ENCODE measurements at places on chromosomes 5 and 9.

GRCh38 chr9:952546-952945 is 23.9 kb upstream of the DMRT3 start:
- DNase-seq, result no peak

GRCh38 chr9:68802525-68803015 is 97.5 kb downstream of the PIP5K1B start:
- no peak for DNase-seq

GRCh38 chr5:112161392-112161748 is 257.7 kb downstream of the EPB41L4A start:
- DNase-seq, result no peak

GRCh38 chr5:169964246-169964645 is 16.0 kb downstream of the INSYN2B start:
- no peak for DNase-seq

GRCh38 chr9:72577212-72577753 is 55.9 kb downstream of the TMC1 start:
- no peak for DNase-seq

DNA sequence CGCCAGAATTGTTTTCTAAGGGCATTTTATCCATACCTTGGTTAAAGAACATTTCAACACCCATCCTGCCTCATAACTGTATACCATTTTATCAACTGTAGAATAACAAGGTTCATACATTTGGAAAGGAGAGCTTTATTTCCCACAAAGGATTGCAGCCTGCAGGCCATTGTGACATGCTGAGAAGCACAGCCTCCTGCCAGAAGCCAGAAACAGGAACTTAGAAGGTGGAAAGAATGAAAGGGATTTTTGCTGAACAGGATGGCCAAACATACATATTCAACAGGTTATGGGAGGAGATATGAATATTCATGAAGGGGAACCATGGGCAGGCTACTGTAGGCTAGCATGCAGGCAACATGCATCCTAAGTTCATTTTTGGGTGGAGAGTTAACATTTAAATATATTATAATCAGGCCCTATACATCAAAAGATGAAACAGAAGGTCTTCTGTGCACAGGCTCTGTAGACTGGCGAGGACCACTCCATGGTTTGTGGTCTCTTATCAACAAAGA is 59.9 kb upstream of the DIRAS2 start:
- DNase-seq, result no peak

DNA sequence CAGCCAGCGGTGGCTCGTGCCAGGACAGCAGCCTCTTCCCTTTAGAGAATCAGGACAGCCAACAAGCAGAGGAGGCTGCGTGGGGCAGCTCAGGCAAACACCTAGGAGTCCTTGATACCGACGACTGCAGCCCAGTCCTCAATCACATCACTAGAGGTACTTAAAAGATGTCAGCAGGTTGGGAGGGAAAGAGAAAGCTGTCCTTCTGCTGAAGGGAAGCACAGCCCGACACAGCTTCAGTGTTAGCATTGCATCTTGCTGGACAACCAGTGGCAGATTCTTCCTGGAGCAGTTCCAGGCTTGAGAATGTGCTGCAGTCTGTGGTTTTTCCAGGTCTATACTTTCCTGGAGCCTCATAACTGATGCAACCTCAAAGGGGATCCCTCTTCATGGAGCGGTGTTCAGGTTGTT is 230.5 kb downstream of the SYK start:
- DNase-seq, result no peak

DNA sequence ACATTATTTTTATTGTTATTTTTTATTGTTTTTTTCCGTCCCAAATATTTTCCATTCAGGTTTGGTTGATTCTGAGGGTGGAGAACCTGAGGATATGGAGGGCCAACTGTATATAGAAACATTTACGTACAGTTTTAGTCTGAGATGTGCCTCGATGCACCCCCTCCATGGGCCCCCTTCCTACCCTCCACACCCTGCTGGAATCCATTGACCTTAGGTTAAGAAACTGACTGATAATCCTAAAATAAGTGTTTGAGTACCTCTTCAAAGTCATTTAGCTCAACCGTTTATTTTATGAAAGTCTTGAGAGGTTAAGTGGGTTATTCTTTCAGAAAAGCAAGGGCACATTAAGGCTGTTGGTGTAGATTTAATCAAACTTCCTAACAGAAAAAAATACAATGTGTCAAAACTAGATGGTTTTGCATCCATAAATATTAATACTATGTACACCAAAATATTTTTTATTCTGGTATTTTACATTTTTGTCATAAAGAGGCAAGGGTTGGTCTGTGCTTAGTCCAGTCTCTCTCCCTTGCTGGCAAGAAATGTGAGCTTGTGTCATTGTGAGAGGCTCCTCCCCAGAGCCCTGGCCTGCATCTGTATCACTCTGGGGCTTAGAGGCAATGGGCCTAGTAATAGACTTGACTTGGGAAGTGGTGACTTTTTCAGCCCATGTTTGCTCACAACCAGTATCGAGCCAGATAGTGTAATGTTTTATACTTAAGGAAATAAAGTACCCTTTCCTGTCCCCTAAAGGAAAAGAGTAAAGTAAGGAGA is 15.7 kb downstream of the MTRR start:
- no peak for DNase-seq

- no peak for DNase-seq
These were observed 93.7 kb upstream of the SMC5 start for GRCh38 chr9:70165006-70165602.

DNA sequence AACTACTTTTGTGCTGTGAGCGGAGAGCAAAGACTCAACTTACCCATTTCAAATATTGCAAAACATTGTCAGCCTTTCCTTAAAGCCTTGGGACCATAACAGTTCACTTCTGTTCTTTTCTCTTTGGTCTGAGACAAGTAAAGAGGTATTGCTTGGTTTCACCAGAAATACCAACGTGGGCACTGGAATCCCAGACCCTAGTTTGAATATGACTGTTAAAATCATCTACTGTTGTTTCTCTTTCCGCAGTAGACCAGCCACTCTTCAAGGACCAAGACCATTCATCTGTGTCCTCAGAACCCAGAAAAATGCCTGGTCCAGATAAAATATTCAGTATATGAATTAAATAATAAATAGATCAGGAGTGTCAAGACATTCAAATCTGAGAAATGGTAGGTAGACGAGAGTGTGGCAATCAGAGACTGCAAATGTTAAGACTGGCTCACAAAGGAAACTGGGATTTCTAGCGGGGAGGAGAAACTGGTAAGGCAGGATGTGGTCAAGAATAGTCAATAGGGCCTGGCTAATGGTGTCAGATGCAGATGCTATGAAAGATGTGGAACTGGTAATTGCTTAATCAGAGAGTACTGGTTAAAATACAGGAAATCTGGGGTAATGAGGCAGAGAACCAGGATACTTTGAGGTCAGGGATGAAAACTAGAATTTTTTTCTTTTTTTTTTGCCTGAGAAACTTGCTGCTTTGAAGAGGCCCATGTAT is 82.1 kb upstream of the IL33 start:
- no peak for DNase-seq

DNA sequence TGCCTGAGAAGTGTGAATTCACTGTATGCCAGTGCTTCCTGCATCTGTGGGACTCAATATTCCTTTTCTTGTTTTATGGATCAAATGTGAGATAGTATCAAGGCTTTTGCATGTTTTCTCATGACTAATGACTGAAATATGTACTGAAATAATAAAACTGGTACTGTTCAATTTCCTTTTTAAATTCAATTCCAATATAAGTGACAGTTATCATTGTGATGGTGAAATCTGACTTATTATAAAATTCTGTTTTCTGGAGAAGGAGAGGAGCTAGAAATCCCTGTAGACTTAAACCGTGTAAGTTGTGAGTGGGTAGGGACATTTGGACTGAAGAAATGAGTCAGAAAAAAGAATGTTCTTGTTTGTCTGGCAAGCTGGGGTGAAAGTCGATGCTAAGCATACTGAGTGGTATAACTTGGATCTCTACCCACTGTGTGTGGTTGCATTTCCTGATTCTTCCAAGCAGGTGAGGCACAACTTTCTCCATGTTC is 245.2 kb downstream of the EFNA5 start:
- DNase-seq, result no peak

DNA sequence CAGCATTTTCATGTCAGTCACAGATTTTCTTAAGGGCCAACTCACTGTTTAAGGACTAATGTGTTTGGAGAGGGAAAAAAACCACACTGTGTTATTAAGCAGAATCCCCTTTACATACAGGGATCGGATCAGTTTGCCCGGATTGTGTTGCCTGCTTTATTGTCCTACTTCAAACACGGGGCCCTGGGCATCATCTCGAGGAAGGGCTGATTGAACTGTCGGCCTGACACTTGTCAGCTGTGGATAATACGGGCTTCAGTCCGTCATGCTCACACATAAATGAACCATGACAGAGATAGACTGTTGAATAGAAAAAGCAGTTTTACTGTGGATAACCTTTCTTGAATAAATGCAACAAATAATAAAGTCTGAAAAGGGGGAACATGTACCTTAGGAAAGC is 325.0 kb downstream of the ZSWIM6 start:
- DNase-seq, result no peak

DNA sequence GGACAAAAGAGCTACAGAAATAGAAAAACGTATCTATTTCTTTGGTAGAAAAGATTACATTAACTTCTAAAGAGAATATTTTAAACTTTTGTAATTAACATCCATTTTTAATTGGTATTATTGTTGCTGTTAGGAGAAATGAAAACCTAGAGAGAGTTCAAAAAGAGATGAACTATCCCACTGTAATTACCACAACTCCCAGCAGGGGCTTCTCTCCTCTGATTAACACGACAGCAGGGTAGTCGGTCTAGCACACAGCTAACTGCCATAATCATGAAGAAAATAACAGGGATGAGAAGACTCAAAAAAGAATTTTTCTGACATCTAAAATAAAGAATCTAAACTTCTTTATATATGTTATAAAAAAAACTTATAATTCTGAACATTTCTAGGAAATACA is 86.2 kb upstream of the CDH9 start:
- DNase-seq, result no peak

DNA sequence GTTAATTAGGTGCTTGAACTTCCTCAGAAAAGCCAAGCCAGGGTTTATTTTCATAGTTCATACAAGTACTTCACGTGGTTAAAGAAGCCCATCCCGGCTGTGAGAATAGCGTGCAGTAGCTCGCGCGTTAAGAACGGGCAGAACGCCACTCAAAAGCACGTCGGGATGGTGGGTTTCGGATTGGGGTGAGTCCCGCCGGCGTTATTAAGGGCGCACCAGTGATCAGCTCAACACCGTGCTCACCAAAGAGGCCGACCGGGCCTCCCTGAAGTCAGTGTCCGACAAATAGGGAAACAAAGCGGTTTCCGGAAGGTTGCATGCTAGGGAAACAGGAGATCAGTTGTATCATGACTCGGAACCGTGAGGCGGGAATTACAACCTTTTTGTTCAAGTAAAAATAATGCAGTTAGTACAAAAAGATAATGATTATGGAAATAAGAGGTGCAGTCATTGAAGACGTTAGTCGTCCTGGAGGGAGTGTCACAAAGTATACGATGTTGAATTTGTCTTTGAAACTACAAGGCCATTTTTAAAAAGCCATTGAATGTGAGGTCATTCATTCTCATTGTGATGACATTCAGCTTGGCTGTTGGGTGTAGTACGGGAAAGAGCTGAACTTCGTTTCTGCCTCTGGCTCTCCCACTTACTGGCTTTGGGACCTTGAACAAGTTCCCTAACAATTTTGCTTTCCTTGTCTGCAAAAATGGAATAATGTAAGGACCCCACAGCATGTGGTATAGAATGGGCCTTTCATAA is 992 bp downstream of the SETD9 start:
- DNase-seq, result no peak

- DNase-seq, result no peak
These were observed 482.0 kb downstream of the DMRT2 start for GRCh38 chr9:1532171-1532570.

DNA sequence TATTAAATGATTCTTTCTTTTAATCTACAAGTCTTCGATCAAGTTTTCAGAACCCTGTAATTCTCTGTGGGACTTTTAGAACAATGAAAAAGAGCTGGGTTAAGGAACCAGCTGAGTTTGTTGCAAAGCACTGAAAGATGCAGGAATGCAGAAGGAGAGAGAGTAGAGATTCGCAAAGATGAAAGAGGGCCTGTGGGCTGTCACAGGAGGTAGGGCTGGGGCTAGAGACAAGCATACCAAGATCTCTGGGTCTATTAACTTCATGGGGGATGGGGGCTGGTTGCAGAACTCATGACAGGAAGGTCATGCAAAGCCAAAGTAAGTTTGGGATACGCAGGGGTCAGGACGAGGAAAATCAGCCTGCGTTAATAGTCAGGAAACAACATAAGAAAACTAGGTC is 81.8 kb downstream of the LURAP1L start:
- no peak for DNase-seq

- no peak for DNase-seq
These were observed 742.7 kb downstream of the TLE1 start for GRCh38 chr9:80946496-80947170.

DNA sequence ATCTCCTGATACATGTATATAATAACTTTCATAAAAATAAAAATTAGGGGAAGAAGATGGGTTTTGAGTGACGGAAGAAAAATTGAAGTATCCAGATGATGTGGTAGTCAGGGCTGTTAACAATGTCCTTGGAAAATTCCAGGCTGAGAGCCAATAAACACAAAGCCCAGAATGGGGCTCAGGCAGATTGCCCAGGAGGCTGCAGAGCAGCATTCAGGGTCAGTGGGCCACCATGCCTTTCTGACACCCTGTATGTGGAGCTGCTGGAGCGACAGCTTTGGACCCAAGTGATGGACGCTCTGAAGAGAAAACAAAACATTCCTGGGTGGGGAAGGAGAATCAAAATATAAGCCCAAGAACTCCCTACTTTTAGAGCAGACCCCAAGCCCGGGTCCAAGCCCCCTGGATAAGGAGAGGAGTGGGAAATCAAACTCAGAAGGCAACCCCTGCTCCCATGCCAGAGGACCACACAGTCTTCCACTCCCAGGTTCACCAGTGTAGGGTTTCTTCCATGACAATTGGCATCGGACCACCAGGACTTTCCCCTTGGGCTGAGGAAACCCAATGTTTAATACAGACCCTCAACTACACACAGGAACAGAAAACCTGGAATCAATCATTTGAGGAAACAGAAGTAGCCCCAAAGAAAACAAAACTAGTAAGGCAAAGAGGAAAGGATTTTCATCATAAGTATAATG is 45.7 kb upstream of the SPATA31C2 start:
- DNase-seq, result no peak

Data from CD8-positive, alpha-beta memory T cell (primary cell).